G401 (cell line): ENCODE measurements at places on chromosomes 2 and 18.

- DNase-seq, result no peak
These were observed 55.3 kb upstream of the SETBP1 start for GRCh38 chr18:44625386-44625785.

- no peak for DNase-seq
These were observed 14.3 kb downstream of the TTC32 start for GRCh38 chr2:19887510-19887909.

GRCh38 chr2:239271471-239271870 is 129.3 kb downstream of the HDAC4 start:
- no peak for DNase-seq

DNA sequence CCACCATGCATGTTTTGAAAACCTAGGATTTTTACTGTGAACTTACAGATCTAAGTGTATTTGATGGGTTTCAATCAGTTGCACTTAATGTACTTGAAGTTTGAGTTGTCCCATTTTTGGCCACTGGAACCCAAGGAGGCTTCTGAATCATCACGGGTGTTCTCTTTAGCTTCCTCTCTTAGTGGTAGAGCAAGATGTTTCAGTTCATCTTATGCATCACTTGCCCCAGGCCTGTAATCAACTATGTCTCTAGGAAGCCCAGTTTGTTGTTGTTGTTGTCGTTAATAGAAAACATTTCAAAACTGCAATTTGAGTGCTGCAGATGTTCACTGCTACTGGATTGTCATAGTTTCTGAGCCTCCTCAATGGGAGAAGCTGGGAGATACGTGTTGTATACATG is 97.0 kb downstream of the FHOD3 start:
- DNase-seq, result no peak

GRCh38 chr2:59888015-59888414 is 665.4 kb downstream of the BCL11A start:
- no peak for DNase-seq

DNA sequence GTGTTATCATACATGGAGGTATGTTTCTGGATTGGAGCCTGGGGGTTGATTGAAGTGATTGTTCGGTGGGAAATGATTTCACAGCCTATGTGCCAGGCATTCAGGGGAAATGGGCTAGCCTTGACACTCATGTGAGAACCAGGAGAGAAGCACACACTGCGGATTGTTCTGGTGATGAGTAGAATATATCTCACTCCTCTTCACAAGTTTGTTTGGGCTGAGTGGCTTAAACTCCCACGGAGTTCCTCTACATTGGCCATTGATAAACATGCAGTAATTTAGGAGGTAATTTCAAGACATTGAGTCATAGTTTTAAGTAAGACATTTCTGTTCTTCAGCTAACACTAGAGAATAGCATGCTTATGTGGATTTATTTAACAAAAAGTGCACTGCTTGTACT is 498.9 kb upstream of the NETO1 start:
- DNase-seq, result no peak

DNA sequence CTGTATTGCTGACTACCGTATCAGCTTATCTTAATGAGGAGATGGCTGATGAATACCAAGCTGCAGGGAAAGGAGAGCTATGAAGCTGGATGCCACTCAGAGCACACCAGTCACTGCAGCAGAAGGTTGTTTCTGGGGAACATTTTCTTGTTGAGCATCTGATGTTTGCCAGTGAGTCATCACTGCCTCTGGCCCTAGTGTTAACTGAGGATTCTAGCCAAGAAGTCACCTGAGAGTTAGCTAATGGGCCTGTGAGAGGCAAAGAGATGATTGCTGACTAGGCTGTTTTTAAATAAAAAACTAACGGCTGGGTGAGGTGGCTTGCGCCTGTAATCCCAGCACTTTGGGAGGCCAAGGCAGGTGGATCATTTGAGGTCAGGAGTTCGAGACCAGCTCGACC is 37.9 kb downstream of the CCDC150 start:
- DNase-seq, result no peak

DNA sequence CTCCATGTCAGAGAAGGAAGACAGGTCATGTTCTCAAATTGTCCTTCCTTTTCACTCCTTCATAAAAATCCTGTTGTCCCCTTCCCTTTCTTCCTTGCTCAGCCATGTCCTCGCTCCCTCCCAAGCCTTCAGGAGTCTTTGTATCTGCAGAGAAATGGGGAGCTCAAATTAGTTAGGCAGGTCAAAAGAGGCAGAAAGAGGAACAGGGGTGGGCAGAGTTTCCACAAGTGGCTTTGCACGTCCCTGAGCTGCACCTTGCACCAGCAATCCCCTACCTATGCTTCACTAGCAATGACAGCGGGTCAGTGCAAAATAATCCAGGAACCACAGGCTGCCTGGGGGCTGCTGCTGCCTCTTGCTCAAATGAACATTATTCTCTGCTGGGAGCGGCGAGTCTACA is 152.1 kb upstream of the ITGA6 start:
- no peak for DNase-seq

- DNase-seq, result no peak
These were observed 5.7 kb upstream of the RTKN start for GRCh38 chr2:74447230-74447999.
